Activated CD8-positive, alpha-beta memory T cell treated with anti-CD3 and anti-CD28 coated beads, Interleukin-2, amount 10 ng/mL, durations not matched to agents 7 days and 5 days (primary cell): ENCODE measurements at places on chromosomes 6 and 20. TPM values are rescaled to one million over a fixed set of nuclear protein-coding genes. Genes with fewer than 3 reads are reported as not detected.

Gene TRIM38
- 19.0 TPM for total RNA-seq

Gene COL21A1
- total RNA-seq: not detected

Gene CTCFL
- total RNA-seq: not detected

Gene PROKR2
- not detected for total RNA-seq

Gene EPB41L1
- total RNA-seq: 0.28 TPM

Gene PLA2G7
- not detected for total RNA-seq

Gene CNBD2
- total RNA-seq: 7.8 TPM

Gene ITCH
- total RNA-seq: 57.9 TPM

Gene NECAB3
- total RNA-seq: 34.0 TPM

Gene INSM1
- 0.12 TPM for total RNA-seq

Gene RAMACL
- 0.29 TPM for total RNA-seq

- DNase-seq: no peak
Measured at GRCh38 chr6:105326833-105327770, 75.8 kb downstream of the PREP start.

DNA sequence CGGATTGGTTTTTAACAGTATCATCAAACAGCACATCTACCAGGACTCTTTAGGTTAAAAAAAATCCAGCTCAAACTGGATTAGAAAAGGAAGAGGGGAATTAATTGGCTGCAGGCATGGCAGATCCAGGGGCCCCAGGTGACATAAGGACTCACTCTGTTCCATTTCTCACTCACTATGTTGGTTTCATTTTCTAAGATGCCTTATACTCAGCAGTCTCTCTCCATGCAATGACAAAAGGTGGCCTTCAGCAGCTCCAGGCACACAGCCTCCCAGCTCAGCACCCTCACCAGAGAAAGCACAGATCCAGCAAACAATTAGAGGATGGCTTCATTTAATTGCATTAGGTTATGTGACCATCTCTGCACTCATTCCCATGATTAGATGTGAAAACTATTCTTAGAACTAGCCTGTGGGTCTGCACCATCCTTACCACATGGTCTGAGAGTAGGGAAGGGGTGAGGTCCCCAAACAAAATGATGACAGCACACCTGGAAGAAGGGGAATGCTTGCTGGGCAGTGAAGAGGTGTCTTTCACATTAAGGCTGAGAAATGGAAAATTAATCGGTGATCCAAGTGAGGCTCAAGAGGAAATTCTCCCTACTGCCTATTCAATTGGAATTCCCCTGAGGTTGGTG is 243.1 kb downstream of the CDH26 start:
- no peak for DNase-seq

GRCh38 chr6:84161190-84161589 is 66.3 kb downstream of the CEP162 start:
- DNase-seq: no peak

- no peak for DNase-seq
Measured at GRCh38 chr20:39398656-39399055, 436.5 kb downstream of the DHX35 start.

- DNase-seq: no peak
Measured at GRCh38 chr6:129685662-129686031, 24.3 kb downstream of the ARHGAP18 start.

DNA sequence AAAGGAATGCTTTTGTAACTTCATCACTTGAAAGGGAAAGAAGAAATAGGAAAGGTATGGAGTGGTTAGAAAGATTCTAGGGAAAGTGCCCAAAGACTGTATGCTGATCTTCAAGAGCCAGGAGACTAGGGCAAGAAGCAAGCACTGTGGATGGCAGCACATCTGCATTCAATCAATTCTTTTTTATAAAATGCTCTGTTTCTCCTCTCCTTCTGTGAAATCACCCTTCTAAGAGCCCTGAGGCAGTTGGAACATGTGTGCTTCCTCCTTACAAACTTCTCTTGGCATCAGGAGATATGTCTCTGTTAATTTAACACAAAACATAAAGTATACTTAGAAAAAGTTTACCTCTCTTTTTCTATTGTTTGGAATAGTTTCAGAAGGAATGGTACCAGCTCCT is 1162.2 kb upstream of the GJE1 start:
- no peak for DNase-seq

GRCh38 chr20:57237585-57237953 is 28.9 kb downstream of the BMP7 start:
- no peak for DNase-seq

DNA sequence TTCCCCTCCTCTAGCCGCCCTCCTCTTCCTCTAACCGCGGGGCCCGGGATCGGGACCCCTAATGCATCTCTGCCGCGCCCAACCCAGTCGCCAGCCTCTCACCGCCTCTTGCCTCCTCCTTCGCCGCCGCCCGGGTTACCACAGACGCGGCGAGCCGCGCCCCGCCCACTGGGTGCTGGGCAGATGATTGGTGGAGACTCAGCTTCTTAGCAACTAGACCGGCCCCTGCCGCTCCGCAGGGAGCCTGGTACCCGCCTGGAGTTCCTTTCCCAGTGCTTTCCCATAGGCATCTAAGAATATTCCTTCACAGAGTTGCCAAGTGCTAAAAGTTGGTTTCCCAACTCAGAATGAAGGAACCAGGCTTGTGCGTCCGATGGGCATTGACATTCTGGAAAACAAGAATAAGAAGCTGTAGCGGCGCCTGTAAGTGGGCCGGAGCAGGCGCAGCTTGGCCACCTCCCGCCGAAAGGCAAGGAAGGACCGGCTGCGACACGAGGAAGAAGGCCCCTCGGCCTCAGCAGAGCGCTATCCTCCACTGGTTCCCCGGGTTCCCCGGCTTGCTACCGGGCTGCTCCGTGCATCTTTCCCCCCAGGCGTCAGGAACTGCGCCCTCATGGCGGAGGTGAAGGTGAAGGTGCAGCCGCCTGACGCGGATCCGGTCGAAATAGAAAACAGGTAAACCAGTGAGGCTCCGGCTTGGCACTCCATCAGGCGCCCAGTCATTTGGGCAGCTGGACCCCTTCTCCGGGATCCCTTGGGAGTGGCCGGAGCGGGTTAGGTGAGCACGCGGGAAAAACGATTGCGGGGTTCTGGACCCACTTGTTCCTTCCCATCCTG is at the start of the genes DZANK1 and POLR3F:
Gene DZANK1 (minus strand): TSS at position 137 of the 837 bp plus-strand sequence. CDS start 1,672 bp downstream, outside the sequence.
Gene POLR3F (plus strand): TSS at position 497 of the 837 bp plus-strand sequence. CDS start 117 bp downstream, at position 614.
- peak; percentile 95 for DNase-seq

GRCh38 chr6:116057766-116058165 is 2.9 kb downstream of the FRK start:
- DNase-seq: no peak

DNA sequence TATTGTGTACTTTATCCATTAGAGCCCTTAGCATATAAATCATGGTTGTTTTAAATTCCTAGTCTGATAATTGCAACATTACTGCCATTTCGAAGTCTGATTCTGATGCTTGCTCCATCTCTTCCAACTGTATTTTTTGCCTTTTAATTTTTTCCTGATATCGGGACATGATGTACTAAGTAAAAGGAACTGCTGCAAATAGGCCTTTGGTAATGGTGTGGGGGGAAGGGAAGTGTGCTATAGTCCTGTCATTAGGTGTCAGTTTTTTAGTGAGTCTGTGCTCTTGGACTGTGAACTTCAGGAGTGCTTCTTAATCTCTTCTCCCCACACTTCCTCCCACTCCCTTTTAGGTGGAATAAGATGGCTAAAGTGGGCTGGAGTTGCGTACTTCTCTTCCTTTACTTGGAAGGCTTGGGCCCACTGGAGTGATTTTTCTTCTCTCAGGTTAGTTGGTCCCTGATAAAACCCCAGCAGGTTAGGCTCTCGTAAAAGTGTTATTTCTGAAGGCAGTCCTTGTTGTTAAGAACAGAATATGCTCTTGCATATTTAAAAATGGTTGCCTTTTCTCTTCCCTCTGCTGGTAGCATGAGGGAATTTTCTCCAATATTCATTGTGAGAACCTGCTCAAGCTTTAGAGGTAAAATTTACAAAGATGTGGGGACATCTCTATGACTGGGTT is 18.1 kb downstream of the STXBP5 start:
- DNase-seq: no peak

GRCh38 chr6:6971369-6971768 is 136.4 kb upstream of the RREB1 start:
- DNase-seq: no peak

DNA sequence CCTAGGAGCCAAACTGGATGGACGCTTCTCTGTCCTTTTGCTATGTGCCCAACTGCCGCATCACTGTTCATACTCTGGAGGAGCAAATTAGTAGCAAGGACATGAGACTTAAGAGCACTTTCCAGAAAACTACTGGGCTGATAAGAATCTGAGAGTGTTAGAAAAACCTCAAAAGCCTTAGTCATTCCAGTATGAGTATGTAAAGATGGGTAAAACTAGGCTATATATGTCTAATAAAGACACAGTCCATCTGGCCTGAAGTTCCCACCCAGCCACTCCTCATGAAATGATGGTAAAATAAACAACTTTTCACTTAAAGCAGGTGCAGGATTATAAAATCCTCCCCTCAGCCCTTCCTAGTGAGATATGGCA is 30.6 kb downstream of the SHLD1 start:
- DNase-seq: no peak

- DNase-seq: no peak
Measured at GRCh38 chr20:33671573-33672288, 2.5 kb downstream of the NECAB3 start.

GRCh38 chr20:51087266-51087665 is 64.4 kb upstream of the KCNG1 start:
- DNase-seq: no peak
